ENCODE measurements at places on chromosomes 3 and 15.

- DNase-seq: no peak
Observed at GRCh38 chr3:68018275-68018674, 363.9 kb upstream of the SUCLG2 start.

GRCh38 chr15:97521381-97522285, 438.9 kb upstream of the ARRDC4 start:
- no peak for DNase-seq

DNA sequence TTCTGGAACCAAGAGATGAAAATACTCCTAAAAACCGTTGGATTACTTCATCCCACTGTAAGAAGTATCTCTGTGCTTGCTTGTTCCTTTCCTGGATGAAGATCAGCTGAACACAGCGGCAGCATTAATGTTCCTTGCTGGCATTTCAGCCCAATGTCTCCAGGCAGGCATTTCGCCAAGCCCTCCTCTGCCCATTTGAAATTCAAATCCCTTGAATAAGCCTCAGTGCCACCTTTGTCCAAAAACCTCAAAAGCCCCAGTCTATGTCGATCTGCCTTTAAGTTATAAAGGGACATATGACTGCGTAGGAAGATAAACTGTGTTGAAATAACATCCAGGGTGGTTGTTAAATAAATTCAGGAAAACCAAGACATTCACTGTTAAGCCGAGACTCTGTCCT, 156.8 kb upstream of the PDZRN3 start:
- no peak for DNase-seq

DNA sequence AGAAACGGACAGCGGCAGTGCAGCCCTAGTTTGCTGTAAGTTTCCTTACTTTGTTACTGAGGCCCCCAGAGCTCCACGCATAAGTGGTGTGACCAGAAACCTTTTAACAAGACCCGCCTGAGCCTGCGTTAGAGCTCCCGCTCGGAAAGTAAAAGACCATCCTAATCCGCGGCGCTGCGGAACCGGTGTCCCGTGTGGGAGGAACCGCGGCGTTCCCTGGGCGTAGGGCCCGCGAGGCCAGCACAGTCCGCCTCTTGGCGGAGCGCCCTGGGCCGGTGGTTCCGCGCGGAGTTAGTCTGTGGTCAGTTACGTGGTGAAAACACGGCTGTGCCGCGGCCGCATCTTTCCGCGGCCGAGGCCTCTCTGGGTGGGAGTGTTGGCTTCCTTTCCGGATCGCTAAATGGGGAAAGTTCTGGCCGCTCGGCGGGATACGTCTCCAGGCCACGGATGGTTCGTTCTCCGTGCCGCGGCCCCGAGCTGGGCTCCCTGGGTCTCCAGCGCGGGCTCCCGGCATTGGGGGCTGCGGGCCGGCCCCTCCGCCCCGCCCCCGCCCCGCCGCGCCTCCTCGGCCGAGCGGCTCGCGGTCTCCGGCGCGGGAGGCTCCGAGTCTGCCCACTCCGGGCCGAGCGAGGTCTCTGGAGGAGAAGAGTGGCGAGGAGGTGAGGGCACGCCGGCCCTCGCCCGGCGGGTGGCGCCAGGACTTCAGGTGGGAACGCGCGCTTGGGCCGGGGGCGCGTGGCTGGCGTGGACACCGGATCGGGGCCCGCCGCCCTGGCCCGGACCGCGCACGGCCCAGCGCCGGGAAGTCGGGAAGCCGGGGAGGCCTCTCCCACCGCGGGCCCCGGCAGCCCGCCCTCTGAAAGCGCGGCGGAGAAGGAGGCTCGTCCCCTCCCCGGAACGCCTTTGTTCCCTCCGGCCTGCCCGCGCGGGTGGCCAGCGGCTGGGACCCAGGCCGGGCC, 754 bp downstream of the B3GNT5 start:
- no peak for DNase-seq

- no peak for DNase-seq
Observed at GRCh38 chr3:133709139-133709750, 36.9 kb upstream of the TF start.

DNA sequence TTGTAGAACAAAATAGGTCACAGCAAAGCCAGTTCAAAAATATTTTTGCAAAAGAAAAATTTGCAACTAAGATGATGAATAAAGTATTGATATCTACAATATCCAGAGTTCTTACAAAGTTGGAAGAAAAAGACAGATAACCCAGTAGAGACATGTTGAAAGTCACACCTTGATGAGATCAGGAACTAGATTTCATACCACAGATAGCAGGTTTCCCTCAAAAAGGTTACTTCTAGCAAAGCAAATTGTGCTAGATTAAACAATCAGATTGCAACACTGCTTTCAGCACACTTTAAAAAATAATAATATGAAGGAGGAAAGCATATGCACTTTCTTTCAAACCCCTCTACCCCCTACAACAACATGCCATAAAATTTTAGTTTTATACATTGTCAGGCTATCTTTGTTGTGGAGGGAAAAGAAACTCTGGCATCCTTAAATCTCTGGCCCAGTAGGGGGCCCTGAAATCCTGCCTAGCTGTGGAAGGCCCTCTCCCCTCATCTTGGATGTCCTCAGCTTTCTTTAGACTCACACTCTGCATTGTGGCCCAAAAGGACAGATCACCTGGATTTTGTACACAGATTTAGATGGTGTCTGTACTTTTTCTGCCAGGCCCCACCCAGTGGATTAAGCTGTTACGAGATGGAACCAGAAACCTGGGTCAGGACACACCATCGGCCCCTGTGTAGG, 50.9 kb downstream of the CCR3 start:
- no peak for DNase-seq

DNA sequence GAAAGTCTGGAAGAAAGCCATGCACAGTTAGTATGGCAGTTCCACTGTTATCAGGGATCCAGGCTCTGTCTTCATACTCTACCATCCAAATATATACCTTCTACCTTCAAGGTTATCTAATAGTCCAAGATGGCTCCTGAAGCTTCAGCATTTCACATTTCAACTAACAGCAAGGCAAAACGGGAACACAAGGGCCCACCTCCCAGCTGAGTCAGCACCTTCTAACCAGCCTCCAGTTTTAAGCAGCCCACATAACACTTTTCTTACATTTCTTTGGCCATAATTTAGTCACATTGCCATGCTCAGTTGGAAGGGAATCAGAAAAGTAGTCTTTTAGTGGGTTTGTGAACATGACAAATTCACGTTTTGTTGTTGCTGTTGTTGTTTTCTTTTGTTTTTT, 15.4 kb upstream of the MSL2 start:
- DNase-seq: no peak

DNA sequence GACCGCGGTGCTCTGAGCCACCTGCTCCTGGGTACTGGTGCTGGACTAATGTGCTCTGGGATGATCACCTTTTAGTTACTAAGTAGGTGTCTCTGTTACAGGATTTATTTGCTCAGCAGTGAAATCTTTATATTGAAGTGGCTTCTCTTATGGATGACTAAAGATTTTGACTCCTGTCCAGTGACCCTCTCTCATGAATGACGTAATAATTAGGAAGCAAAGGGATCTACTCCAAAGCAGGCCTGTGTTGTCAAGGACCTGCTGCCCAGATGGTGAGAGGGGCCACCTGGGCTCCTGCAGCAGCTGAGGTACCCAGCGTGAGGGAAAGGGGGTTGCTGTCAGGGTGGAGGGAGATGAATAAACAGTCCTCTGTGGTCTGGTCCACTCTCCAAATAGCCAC, 263.6 kb downstream of the GABRG3 start:
- DNase-seq: no peak

DNA sequence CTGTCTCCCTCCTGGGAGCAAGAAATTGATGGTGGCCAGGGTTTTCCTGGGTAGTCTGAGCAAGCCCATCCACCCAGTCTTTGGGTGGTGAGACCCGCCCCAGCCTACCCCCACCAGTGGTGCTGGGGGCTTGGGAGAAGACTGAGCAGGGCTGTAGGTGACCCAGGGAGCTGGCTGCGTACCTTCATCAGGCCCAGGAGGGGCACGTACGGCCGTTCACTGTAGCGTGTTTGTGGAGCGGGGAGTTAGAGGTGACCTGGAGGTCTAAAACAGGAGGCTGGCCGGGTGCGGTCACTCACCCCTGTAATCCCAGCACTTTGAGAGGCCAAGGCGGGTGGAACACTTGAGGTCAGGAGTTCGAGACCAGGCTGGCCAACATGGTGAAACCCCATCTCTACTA, 11.5 kb downstream of the LOXL1 start:
- DNase-seq: no peak

DNA sequence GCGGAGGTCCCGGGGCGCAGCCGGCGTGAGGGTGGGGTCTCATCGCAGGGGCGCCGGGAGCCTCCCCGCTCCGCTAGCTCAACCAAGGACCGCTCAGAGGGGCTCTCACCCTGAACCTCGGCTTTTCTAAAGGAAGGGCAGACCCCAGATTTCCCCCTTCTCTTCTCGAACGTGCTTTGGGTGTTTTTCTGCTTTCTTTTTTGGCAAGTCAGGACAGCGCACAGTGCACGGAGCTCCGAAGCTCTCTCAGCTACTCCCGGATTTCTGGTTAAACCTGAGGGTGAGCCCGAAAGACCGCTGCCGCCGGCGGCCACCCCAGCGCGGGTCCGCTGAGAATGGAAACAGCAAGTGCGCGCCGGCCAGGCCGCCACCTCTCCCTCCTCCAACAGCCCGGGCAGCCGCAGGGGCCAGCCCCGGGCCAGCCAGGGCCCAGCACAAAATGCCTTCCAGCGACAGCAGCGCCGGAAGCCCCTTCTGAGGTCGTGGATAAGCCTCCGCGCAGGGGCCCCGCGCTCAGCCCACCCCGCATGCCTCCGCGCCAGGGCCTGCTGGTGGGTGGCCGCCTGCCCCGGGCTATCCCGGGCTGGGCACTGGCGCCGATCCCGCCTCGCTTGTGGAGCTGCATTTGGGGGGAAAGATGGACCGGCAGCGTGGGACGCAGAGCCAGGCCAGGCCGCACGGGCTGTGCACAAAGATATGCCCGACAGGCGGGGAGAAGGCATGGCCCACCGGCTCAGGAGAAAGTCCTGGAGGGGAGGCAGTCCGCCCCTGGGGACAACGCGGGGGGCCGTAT, 8.2 kb upstream of the OCA2 start:
- no peak for DNase-seq

GRCh38 chr3:160641665-160642309, 35.2 kb upstream of the ARL14 start:
- no peak for DNase-seq

DNA sequence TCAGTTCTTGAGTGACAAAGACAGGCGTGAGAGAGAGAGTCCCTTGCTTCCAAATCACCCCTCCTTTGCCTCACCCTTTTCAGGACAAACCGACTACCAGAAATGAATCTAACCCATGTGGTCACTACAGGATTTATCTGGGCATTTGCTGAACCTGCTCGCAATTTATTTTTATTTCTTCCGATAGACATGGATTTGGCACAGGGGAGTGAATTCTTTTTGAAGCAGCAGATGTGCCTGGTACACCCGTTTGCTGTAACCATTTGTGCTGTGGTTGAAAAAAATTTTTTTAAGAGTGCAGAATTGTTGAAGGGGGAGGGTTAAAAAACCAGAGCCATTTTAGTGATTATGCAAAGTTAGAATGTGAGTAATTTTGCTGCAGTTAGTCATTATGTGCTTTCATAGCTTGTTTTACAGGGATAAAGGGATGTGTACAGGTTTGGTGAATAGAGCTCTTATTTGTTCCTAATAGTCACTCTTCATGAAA, 442.0 kb downstream of the LPP start:
- DNase-seq: no peak

DNA sequence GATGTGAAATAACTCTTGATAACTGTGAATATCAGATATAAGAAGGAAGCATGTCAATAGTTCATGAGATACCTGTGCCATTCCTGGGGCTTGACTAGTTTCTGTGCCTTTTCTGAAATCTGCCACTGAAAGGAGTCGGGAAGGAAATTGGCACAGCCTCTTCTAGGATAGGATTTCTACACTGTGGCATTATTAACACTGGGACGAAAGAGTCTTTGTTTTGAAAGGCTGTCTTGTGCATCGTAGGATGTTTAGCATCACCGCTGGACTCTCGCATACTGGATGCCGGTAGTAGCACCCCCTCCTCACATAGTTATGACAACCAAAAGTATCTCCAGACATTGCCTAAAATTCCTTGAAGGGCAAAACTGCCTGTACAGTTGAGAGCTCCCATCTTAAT, 77.9 kb upstream of the SAMMSON start:
- no peak for DNase-seq

- DNase-seq: no peak
Observed at GRCh38 chr3:132211896-132212295, 105.3 kb upstream of the ACP3 start.

DNA sequence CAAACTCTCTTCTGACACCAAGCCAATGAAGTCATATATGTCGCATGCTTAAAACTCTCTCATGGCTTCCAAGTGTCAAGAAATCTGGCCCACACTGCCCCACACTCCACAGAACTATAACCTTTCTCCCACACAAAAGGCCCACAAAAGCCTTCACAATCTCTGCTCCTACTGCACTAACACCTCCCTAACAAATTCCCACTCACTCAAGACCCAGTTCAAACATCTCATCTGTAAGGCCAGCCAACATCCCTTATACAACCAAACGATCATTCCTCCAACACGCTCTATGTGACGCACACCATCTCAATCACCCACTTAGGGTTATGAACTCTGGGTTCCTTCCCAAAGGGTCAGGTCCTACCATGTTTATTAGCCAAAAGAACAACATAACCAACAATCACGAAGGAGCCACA, 13.5 kb downstream of the TBC1D2B start:
- no peak for DNase-seq

DNA sequence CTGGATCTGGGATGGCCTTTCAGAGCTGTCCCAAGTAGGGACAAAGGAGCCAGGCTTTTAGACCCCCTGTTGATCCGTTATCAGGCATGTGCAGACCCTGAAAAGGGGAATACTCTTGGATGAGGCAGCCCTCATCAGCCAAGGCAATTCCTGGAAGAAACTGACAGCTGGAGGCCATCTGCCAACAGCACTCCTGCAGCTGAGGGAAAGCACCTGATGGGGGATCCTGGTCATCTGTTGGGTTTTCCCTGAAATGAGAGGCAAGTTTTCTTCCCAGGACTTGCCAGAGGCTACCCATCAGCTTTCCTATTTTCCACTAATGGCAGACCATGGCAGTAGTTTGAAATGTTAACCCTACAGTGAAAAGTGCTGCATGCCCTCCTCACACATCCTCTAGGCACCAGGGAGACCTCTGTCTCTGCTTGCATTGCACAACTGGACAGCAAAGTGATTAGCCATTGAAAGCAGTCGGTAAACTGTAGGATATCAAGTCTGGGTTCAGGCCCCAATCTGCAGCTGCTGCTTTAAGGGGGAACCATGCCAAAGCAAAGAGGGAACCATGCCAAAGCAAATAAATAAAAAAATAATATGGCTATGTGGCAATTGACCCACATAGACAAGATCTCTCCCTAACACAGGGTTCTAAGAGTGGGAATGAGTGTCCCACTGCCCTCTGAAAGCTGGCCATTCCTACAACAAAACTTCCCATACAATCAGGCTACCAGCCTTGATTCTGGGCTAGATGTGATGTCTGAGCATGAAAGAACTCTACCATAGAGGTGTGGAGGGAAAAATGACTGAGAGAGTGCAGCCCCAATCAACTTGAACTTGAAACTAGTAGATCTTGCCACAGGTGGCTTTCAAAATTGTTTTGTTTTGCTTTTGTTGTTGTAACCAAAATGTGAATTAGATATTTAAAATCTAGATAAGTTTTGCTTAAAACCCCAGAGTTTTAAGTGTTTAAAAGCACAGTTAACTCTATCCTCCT, 232.0 kb upstream of the STT3B start:
- no peak for DNase-seq

- no peak for DNase-seq
Observed at GRCh38 chr3:151230646-151231045, 27.6 kb upstream of the GPR171 start.

GRCh38 chr15:37528432-37528831, 406.0 kb upstream of the TMCO5A start:
- no peak for DNase-seq

- no peak for DNase-seq
Observed at GRCh38 chr15:23484870-23485269, 37.8 kb upstream of the GOLGA6L2 start.
